ENCODE measurements at places on chromosomes 2 and 18. TPM values are rescaled to one million over a fixed set of nuclear protein-coding genes. Genes with fewer than 3 reads are reported as not detected.
A peak's percentile ranks its signal among the peaks of the same experiment; 100 is the strongest.

- peak; percentile 9 for DNase-seq
These were observed 95.6 kb downstream of the NDUFA10 start for GRCh38 chr2:239929504-239929903.

DNA sequence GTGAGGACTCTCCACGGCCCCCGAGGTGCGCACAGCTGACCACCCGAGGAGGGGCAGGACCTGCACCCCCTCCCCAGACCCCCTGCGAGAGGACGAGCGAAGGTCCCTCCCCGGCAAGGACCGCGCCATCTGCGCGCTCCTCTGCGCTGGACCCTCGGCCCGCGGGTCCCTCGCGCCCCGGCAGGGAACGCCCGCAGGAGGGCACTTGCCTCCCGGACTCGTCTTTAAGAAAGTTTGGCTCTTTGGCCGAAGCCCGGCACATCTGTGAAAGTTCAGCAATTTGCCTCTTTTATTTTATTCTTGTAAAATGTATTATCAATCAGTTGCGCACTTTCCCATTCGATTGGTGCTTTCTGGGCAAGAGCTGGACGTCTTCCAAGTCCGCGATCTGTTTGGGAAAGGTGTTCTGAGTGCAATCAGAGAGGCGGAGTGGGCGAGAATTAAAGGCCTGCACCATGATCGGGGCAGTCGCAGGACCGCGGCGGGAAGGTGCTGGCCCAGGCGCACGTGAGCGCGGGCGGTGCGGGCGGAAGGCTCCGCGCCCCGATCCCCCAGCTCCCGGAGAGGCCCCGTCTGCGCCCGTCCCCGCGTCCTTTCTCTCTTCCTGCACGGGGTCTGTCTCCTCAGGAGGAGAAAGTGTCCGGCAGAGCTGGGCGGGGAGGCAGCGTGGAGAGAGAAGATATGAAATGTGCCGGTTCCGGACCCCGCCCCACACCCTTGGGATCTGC is 1.6 kb upstream of the ALKAL2 start:
- peak; percentile 57 for DNase-seq

- no peak for DNase-seq
These were observed 10.2 kb downstream of the NAGK start for GRCh38 chr2:71078624-71079023.

GRCh38 chr2:121583555-121583954 is 52.9 kb downstream of the RNU4ATAC start:
- no peak for DNase-seq

DNA sequence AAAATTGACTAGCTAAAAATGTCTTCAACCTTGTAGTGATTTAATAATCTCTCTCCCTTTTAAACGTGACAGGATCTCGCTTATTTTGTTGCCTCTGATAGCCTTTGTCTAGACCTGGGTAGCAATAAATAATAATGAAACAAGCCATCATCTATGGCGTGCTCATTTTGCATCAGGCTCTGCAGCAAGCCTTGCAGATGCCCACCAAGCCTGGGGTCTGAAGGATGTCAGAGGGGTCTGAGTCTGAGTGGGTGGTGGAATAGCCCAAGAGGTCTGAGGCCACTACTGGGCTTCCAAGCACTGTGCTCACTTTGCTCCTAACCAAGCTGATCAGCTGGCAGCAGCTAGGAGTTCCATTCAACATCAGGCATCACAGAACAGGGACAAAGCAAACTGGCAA is 109.4 kb downstream of the GYPC start:
- DNase-seq = no peak

GRCh38 chr2:171393487-171393886 is 40.3 kb downstream of the METTL8 start:
- no peak for DNase-seq

SLC5A7 gene
- total RNA-seq = 0.37 TPM

Measured in testis (tissue), 5 donors.